ENCODE measurements at places on chromosomes 1 and 21.

DNA sequence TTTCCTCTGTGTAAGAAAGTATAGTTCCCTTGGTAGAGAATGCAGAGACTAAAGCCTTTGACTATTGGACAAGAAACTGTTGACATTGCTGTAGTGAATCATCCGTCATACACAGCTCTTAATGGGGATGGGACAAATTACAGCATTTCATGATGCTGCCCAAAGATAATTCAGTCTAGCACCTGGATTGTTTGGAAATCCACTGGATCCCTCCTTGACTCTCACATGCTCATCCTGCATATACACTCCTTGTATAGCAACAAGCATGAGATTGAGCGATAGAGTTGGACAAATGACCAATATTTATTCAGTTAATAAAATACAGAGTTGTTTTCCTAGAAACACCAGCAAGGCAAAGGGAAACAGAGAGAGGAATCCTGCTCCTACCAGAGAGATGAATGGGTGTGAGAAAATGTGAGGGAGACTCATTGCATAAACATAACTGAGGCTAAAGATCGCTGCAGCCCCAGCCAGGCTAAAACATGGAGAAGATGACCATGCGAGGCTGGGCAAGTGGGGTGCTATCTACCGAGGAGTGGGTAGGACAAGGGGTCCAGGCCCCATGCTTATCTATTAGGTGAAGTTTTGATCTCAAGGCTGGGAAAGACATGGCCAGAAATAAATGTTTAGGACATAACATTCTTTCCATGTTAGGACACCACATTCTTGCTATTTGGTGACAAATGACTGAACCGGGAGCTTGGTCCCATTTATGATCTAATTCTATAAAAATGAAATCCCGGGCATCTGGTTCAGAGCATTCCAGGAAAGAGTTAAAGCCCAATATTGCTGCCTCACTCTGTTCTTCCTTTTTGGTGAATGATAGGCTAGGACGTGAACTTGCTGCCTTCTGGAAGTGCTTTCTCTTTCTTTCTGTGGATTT is 153.2 kb downstream of the TGFB2 start:
- DNase-seq: no peak

- DNase-seq: no peak
Measured at GRCh38 chr1:235075048-235075776, 53.4 kb downstream of the TOMM20 start.

- DNase-seq: no peak
Measured at GRCh38 chr1:53687901-53688300, 51.1 kb downstream of the GLIS1 start.

- DNase-seq: no peak
Measured at GRCh38 chr1:56329970-56330369, 249.4 kb downstream of the PLPP3 start.

DNA sequence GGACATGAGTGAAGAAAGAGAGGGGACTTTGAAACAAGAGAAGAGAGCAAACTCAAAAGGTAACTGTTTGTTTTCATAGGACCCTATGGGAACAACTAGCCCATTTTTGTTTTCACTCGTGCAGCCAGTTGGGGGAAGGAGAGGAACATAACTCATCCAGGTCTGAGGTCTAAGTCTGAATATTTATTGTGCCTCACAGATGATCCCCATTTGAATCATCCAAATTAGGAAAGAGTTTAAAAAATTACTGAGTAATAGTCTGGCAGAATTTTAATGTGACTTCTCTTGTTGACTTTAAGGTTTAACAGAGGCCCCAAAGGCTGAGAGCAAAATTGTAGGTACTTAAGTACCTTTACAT is 10.4 kb upstream of the TSPAN2 start:
- DNase-seq: no peak

DNA sequence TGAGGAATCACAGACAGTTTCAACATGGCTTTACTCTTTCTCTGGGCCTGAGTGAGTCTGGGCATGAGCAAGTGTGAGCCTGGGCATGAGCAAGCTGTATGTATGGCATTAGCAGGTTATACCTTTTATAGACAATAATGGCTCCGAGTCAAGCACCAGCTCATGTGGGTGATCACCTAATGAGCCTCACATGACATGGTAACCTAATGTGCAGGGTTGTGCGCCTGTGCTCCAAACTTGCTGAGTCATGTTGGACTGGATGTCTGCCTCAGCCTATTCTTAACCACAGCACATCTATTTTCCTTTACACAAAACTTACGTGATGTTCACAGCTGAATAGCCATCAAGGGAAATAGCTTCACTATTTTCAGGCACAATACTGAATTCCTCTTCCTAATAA is 236.2 kb upstream of the NRIP1 start:
- no peak for DNase-seq

DNA sequence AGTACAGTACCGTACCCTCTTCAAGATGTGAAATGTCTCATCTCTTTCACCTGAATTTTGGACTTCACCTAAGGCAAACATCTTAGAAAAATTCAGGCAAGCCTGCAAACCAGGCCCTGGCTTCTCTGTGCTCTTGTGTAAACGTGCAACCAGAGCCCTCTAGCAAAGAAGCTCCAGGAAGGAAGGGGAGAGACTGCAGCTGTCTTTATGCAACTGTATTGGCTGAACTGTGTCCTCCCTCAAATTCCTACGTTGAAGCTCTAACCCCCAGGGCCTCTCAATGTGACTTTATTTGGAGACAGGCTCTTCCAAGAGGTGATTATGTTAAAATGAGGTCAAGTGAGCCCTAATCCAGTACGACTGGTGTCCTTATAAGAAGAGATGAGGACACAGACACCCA is 60.3 kb downstream of the SLC45A1 start:
- no peak for DNase-seq

Data from esophagus squamous epithelium (tissue), 5 donors.